ENCODE measurements at places on chromosomes 2 and 18.

- DNase-seq: no peak
Measured at GRCh38 chr2:50782543-50782942, 249.4 kb downstream of the NRXN1 start.

DNA sequence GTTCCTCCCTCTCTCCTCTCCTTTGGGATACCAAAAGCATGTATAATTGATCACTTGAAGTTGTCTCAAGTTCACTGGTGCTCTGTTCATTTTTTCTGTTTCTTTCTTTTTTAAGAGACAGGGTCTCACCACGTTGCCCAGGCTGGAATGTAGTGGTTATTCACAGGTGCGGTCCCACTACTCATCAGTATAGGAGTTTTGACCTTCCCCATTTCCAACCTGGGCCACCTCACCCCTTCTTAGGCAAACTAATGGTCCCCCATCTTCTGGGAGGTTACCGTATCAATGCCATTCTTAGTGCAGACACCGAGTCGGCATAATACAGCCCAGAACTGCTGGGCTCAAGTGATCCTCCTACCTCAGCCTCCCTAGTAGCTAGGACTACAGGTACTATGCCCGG, 31.3 kb upstream of the TMEM247 start:
- no peak for DNase-seq

GRCh38 chr18:53380063-53380639, 844.3 kb downstream of the MBD2 start:
- DNase-seq: no peak

- no peak for DNase-seq
Measured at GRCh38 chr2:148565272-148565894, 79.2 kb upstream of the EPC2 start.

DNA sequence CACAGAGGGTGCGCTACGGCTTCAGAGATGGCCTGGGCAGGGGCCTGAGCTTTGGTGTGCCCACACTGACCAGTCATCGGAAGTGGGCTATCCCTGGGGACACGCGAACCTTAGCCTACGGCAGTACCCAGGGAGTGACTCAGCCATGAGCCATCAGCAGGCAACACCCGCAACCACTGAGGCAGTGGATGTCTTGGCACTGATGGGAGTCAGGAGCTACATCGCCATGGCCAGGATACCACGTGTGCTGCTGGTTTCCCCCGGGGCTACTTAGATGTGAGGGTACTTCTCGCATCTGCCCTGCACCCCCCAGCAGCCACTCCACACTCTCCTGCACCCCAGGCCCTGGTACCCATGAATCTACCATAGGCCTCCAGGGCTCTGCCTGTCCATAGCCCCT, 12.8 kb upstream of the HPCAL1 start:
- DNase-seq: no peak

DNA sequence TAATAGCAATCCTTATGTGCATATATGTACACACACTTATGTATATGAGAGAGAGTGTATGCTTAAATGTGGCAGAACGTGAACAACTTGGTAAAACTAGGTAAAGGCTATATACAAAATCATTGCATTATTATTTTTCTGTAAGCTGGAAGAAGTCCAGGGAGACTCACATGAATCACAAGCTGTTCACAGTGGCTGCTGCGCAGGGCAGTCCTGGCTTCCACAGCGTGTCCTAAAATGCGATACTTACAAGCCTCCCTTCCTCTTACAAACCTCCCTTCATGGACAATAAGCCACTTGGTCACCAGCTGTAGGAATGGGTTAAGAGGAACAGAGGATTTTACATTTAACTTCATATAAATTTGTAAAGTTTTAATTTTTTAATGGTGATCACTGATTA, 114.9 kb upstream of the AGAP1 start:
- DNase-seq: no peak

DNA sequence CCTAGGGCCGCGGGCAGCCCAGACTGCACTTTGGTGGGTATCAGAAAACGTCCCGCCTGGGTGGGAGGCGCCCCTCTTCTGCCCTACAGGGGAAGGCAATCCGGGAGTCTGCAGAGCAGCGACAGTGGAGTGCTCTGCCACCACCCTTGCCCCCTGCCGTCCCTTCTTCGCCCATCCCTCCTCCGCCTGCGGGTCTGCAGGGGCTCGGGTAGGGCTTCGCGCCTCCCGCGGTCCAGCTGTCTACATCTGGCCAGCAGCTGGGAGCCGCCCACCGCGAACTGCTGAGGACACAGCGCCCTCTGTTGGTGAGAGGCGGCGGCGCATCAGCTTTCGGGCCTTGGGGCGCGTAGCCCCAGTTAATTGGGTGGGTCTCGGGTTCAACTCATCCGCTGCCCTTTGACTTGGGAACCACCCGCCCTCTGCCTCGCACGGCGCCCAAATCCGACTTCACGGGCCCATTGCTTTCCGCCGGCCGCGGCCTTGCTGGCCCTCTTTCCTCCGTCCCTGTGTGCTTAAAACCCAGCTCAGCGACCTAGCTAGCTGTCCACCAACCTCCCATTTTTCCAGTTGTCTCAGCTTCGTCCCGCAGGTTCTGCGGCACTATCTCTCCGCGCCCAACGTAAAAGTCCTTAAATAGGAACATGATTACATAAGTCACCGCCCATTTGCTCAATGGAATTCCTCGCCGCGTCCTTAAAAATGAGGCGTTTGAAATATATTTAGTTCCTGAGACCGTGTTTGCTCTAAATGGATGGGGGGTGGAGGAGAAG, 17.6 kb downstream of the WNT10A start:
- peak; percentile 88 for DNase-seq

GRCh38 chr2:129178356-129178755, 801.1 kb upstream of the RAB6C start:
- DNase-seq: no peak

- no peak for DNase-seq
Measured at GRCh38 chr18:31610286-31611205, 18.9 kb downstream of the TTR start.

- DNase-seq: no peak
Measured at GRCh38 chr2:45696708-45697107, 45.2 kb downstream of the PRKCE start.

GRCh38 chr2:231800493-231801091, 14.3 kb downstream of the COPS7B start:
- no peak for DNase-seq

DNA sequence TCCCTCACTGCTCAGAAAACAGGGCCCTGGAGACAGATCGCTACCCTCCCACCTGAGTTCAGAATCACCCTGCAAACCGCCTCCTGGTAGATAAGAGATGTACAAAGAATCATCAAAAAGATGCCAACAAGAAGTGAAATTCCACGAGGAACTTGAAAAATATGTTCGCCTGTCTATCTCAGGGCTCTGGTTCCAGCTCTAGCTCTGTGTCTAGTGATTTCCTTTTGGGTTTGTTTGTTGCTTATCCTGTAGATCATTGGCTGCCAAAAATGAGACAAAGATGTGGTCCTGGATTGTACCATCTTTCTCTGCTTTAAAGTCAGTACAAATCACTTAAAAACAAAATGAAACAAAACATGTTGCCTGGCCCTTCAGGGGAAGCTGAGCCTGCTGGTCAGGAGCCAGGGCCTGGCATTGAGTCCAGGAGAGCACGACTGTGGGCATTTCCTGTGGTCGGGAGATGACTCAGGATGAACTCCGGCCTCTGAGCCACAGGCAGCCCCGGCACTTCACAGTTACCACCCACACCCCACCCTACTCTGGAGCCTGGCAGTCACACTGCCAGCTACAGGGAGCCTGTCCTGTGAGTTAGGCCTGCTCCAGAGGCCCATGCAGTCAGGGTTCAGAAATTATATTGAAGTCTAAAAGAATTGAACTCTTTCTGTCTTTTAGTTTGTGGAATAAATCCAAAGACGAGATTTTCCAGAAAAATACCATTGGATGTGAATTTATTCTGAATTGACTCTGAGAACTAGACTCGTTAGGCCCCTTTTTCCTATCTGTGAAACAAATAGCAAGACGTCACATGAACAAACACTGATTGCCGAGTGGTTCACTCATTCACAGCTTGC, 8.0 kb upstream of the ITGB6 start:
- no peak for DNase-seq

- no peak for DNase-seq
Measured at GRCh38 chr18:69948919-69949537, 1.4 kb upstream of the CD226 start.

DNA sequence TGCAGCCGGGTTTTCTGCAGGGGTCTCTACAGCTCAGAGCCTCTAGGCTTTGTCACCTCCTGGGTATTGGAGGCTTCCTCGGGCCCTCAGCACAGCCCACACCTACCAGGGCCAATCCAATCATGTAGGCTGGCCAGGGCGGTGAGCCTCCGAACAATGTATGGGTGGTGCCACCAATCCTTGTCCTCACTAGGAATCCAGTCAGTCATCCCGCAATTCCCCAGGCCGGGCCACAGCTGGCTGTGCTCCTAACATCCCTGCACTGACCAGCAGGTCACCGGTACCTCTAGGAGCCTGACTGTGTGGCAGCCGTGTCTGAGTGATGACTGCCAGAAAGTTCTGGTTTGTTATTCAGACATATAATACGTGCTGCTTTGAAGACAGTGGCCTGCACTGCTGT, 129.4 kb downstream of the SH3RF3 start:
- DNase-seq: no peak

DNA sequence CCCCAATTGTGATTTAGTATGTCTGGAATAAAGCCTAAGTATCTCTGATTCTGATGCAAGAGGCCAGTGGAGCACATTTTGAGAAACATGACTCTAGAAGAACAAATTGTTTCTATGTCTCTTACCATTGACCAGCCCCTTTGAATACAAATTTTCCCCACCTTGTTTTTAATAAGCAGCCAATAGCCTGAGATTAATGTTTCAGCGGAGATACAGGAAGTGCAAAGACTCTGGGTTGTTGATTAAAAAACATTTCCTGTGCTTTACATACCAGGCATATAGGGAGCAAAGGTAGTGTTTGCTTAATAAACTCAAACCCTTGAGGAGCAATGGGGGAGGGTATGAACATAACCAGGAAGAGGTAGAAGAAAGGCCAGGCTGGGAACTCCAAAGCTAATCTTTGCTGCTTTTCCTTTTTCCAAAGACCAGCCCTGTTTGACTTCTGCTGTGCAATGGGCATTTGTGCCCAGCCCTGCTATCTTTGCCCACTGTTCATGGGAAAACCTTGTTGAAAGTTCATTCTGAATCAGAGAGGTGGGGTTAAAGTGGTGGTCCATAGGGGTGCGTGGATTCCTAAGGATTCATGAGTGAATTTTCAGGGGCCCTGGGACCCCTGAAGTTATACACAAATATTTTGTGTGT, 29.3 kb downstream of the UPP2 start:
- no peak for DNase-seq

GRCh38 chr2:109526442-109526970, 87.3 kb downstream of the SEPTIN10 start:
- DNase-seq: no peak

GRCh38 chr2:73611867-73612266, 30.4 kb downstream of the NAT8 start:
- no peak for DNase-seq

- no peak for DNase-seq
Measured at GRCh38 chr18:78660311-78660710, 319.3 kb upstream of the SALL3 start.

DNA sequence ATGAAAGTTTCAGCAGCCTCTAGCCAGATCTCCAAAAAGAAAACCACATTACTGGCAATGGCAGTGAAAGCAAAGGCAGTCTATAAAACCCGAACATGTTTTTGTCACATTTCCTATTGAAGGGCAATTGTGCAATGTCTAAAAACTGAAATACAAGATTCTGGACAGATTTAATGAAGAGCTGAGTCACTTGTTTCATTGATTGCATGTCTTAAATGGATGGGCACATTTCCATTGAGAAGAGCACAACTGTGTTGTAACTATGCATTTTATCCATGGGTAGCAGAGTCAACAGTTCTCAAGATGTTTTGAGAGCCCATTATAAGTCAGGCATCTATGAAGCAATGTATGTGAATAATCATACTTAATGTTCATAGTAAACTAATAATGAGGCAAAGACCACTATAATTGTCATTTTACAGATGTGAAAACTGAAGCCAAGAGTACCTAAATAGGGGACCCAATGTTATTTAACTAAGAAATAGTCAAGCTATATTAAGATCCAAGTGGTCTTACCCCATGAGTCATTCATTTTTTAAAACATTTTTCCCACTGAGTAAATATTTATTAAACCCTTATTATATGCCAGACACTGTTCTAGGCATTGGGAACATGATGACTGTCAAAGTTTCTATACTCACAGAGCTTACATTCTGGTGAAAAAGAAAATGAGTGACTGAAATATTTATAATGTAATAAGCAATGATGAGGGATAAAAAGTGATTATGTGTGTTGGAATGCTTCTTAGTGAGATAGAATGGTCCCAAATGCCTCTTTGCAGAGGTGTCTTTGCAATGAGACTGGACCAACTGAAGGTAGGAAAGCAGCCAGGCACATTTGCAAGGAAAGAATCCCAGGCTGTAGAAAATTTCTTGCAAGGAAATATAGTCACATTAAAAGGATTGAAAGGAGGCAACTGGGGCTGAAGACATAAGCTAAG, 818.9 kb upstream of the ACVR2A start:
- DNase-seq: no peak
